ENCODE measurements at places on chromosomes 4 and X. TPM values are rescaled to one million over a fixed set of nuclear protein-coding genes. Genes with fewer than 3 reads are reported as not detected.

Gene FTSJ1
- polyA plus RNA-seq: 30.7 TPM

Gene NKX3-2
- polyA plus RNA-seq: 0.49 TPM

Gene RPL9
- polyA plus RNA-seq: 2,121 TPM

Gene SLITRK2
- polyA plus RNA-seq: 0.10 TPM

Gene TEX13C
- polyA plus RNA-seq: not detected

Gene NLRP2B
- polyA plus RNA-seq: not detected

Gene ZBED1
- polyA plus RNA-seq: 16.5 TPM

Gene POU3F4
- polyA plus RNA-seq: not detected

Gene DYNLT3
- polyA plus RNA-seq: 15.2 TPM

Gene NRK
- 0.90 TPM for polyA plus RNA-seq

Gene HSD17B13
- polyA plus RNA-seq: 0.34 TPM

Gene MPC1L
- not detected for polyA plus RNA-seq

Gene C4orf36
- polyA plus RNA-seq: 0.74 TPM

Gene PALLD
- polyA plus RNA-seq: 22.7 TPM

Gene SSX4
- polyA plus RNA-seq: not detected

Gene EPGN
- polyA plus RNA-seq: 0.06 TPM

Gene TBC1D8B
- 3.1 TPM for polyA plus RNA-seq

Gene GNPDA2
- polyA plus RNA-seq: 4.5 TPM

Gene ARX
- 0.06 TPM for polyA plus RNA-seq

Gene CXCL3
- 4.4 TPM for polyA plus RNA-seq

Data from adipose tissue (tissue), 3 donors.